Skeletal muscle tissue (tissue), 5 donors: ENCODE measurements at places on chromosomes 5 and 9. TPM values are rescaled to one million over a fixed set of nuclear protein-coding genes. Genes with fewer than 3 reads are reported as not detected.

SEC61B gene
- total RNA-seq: 41.2 TPM

ADAMTS2 gene
- 29.7 TPM for total RNA-seq

OR1L4 gene
- not detected for total RNA-seq

EGFL7 gene
- total RNA-seq: 51.7 TPM

CAMK2A gene
- 45.9 TPM for total RNA-seq

AIF1L gene
- 12.0 TPM for total RNA-seq

OXCT1 gene
- 12.5 TPM for total RNA-seq

GOLGA1 gene
- 11.0 TPM for total RNA-seq

FAM174A gene
- 20.9 TPM for total RNA-seq

TMEM203 gene
- 32.9 TPM for total RNA-seq

ZFP37 gene
- total RNA-seq: 3.1 TPM

ABL1 gene
- total RNA-seq: 27.7 TPM

ACSL6 gene
- total RNA-seq: 3.1 TPM

RHOBTB3 gene
- 640 TPM for total RNA-seq

HRH2 gene
- total RNA-seq: 1.0 TPM

TAF1L gene
- total RNA-seq: not detected

LRRC70 gene
- total RNA-seq: 5.7 TPM

PRUNE2 gene
- 7.8 TPM for total RNA-seq

LRRC19 gene
- total RNA-seq: not detected

BSPRY gene
- 1.0 TPM for total RNA-seq

TMEM171 gene
- not detected for total RNA-seq

GNE gene
- 15.1 TPM for total RNA-seq

KIF24 gene
- 5.7 TPM for total RNA-seq

RNF183 gene
- total RNA-seq: not detected

PRSS3 gene
- total RNA-seq: 0.52 TPM

PCDHGC5 gene
- total RNA-seq: 2.1 TPM

SPINK5 gene
- total RNA-seq: not detected

CCNJL gene
- 3.1 TPM for total RNA-seq

INSL6 gene
- not detected for total RNA-seq

IL5 gene
- total RNA-seq: not detected

NREP gene
- 179 TPM for total RNA-seq

EXOSC2 gene
- total RNA-seq: 27.1 TPM

C9orf85 gene
- 18.3 TPM for total RNA-seq

C5orf52 gene
- total RNA-seq: not detected

CARD9 gene
- 1.0 TPM for total RNA-seq

NEUROG1 gene
- total RNA-seq: not detected

FOXE1 gene
- total RNA-seq: not detected

TXNDC8 gene
- not detected for total RNA-seq

CTXN3 gene
- 1.0 TPM for total RNA-seq

ASPN gene
- total RNA-seq: 213 TPM

KCTD16 gene
- under 0.01 TPM for total RNA-seq

TMEFF1 gene
- total RNA-seq: not detected

PKD2L2 gene
- total RNA-seq: 2.6 TPM

ANXA1 gene
- total RNA-seq: 90.8 TPM

FCN2 gene
- total RNA-seq: 1.0 TPM

OBP2B gene
- not detected for total RNA-seq

NUTM2G gene
- not detected for total RNA-seq
